ENCODE measurements at places on chromosomes 16 and 17.

DNA sequence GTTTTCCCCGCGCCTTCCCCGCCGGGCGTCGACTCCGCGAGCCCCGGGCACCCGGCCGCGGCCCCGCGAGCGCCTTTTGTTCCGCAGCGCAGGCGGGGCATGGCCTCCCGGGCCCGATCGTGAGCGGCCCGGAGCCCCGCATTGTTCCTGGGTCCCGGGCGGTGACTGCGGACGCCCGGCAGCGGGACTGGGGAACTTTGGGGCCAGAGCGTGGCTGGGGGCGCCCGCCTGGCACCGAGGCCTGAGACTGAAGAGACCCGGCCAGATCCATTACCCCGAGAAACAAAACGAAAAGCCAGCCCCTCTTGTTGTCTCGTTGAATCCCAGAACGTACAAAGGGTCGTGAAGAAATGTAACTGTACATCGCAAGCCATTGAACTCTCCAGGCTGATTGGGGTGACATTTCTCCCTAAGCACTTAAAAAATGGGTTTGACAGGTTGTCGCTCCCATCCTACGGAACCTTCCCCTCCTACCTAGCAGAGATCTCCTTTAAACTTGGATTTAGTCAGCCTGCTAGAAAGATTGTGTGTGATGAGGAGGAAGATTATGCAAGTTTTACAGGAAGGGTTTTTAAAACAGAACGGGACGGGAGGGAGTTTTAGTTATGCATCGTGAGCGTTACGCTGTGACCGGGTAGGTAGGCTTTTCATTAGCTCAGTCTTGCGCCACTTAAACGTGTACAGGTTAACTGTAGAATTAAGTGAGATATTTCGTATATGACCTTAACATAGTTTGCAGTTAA lies 825 bp downstream of the METTL9 start:
- no peak for DNase-seq

DNA sequence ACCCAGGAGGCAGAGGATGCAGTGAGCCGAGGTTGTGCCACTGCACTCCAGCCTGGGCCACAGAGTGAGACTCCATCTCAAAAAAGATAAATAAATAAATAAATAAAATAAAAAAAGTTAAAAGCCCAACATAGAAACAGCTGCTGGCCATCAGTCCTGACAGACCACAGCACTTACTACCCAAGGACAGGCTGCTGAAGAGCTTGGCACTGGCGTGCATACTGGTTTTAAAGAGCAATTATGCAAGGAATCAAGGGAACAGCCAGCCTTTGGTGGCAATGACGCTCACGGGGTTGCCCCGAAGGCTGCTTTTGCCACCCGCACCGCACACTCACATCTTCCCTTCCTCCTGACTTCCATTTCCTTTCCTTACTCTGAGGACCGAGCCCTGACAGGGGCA lies 4.2 kb downstream of the PLD6 start:
- DNase-seq, result no peak

DNA sequence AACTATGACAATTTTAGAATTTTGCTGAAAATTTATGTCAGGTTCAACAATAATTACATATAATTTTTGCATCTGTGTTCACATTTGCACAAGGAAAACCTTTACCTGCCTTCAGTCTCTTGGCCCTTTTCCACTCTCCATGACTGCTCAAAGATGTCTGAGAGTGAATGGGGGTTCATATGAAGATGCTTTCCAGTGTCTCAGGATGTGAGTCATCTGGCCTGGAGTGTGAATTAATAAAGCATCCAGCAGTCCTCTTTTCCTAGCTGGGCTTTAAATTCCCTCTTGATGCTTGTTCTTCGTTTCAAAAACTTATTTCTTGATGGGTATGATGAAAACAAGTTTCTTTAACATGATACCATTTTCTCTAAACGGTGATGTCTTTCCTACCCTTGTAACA lies 99.9 kb downstream of the CDK5R1 start:
- peak; percentile 33 for DNase-seq

DNA sequence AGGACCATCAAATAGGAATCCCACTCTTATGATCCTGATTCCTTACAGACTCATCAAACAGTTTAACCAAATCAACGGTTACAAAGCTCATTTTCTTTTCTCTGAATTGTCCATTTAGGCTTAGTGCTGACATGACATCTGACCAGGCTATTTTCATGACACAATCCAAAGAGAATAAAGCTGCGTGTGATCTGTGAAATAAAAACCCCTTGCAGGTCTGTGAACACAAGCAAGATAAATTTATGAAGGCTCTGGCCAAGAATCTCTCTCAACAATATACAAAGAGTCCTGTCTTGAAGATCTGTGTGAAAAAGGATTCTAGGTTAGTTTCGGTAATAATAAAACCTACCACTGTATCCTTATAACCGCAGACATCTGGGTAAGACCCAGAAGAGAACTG lies 22.0 kb downstream of the COG1 start:
- DNase-seq, result no peak

GRCh38 chr17:59763861-59764260 lies 56.4 kb downstream of the VMP1 start:
- peak; percentile 92 for DNase-seq

- no peak for DNase-seq
These were observed 81.1 kb downstream of the MAF start for GRCh38 chr16:79519448-79519847.

- DNase-seq, result no peak
These were observed at the start of gene SLC9A5 for GRCh38 chr16:67248401-67249177. Gene SLC9A5, plus strand, starts transcription at chr16:67248979. Its CDS starts 36 bp downstream, at chr16:67249015.

- no peak for DNase-seq
These were observed 26.8 kb upstream of the PIK3R6 start for GRCh38 chr17:8894202-8894671.

DNA sequence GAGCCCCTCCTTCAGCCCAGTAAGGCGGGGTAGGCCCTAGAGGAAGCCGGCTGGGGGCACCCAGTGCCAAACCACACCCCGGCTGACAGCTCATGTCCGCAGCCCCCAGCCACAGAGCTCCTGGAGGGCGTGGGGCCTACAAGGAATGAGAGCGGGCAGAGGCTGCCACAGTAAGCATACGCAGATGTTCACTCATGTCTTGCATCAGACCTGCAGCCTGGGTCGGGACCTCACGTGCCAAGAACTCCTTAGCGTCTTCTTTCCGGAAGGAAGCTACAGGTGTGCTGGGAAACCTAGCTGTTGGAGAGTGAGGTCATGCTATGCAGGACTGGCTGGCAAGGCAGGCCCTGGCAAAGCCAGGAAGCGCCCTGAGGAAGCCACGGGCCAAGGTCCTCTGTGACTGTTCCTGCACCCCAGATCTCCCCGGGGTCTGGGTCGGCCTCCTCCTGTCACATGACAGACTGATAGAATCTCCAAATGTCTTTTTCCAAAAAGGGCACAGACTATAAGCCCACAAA lies 1.6 kb downstream of the ZNF598 start:
- peak; percentile 64 for DNase-seq

DNA sequence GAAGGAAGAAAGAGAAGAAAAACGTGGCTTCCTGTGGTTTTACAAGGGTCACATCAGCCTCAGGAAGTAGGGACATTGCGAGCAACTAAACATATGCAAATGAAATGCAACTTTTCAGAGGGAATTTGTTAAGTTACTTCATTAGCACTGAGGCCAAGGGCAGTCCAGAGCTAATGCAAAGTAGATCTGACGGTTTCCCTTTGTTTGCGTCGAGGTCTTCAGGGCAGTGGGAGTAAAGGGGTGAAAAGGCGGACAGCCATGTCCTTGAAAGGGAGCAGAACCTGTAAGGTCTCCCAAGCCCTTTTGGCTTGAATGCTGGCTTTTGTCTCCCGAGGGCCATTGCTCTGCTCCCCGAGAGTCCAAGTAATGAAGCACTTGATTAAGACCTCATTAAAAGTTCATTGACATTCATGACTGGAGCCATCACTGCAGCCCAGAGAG lies 85.0 kb downstream of the PMP22 start:
- DNase-seq, result no peak

- DNase-seq, result no peak
These were observed 1.8 kb downstream of the MPP2 start for GRCh38 chr17:43905400-43905984.

All from HS-5 (cell line).